Heart left ventricle (tissue), 16 donors: ENCODE measurements at places on chromosomes 5 and 9.

GRCh38 chr9:82993856-82994605 lies 68.9 kb downstream of the RASEF start:
- no peak overlapping the region for H3K4me3 ChIP-seq
- H3K27me3 ChIP-seq = no peaks in the 10 kb centered on the region
- H3K36me3 ChIP-seq = no peaks in the 10 kb centered on the region
- DNase-seq = no peak
- H3K4me1 ChIP-seq = no peaks in the 10 kb centered on the region

DNA sequence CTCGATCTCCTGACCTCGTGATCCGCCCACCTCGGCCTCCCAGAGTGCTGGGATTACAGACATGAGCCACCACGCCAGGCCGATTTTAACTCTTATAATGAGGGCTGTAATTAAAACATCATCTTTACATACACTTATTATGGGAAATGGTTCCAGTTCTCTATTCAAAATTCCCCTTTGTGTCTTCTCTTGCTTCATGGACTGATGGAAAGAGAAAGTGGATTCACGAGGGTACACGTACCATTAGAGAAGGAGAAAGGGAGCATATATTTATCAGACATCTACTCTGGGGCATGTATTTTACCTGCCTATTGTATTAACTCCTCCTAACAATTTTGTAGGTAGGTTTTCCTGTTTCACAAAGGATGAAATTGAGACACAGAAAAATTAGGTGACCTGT lies 31.1 kb downstream of the PTGS1 start:
- H3K4me3 ChIP-seq = no peak overlapping the region
- no peak for DNase-seq
- no peaks in the 10 kb centered on the region for H3K36me3 ChIP-seq
- H3K27me3 ChIP-seq = peaks cover 8% of the 10 kb centered on the region
- H3K27ac ChIP-seq = no peak overlapping the region
- no peaks in the 10 kb centered on the region for H3K4me1 ChIP-seq

GRCh38 chr5:168056499-168057182 lies 234.8 kb upstream of the WWC1 start:
- no peak overlapping the region for H3K27ac ChIP-seq
- peaks cover 10% of the 10 kb centered on the region for H3K4me1 ChIP-seq
- H3K4me3 ChIP-seq = no peak overlapping the region
- no peaks in the 10 kb centered on the region for H3K27me3 ChIP-seq
- no peak for DNase-seq

GRCh38 chr9:95433096-95433819 lies 83.5 kb downstream of the PTCH1 start:
- no peak for DNase-seq
- H3K27me3 ChIP-seq = no peaks in the 10 kb centered on the region
- no peaks in the 10 kb centered on the region for H3K36me3 ChIP-seq

- no peaks in the 10 kb centered on the region for H3K4me1 ChIP-seq
- H3K27me3 ChIP-seq = no peaks in the 10 kb centered on the region
These were observed 412.8 kb downstream of the SPOCK1 start for GRCh38 chr5:137086342-137086741.

- no peak overlapping the region for H3K27ac ChIP-seq
- no peak for DNase-seq
- H3K4me3 ChIP-seq = no peak overlapping the region
- H3K4me1 ChIP-seq = no peaks in the 10 kb centered on the region
- H3K36me3 ChIP-seq = no peaks in the 10 kb centered on the region
These were observed 266.6 kb downstream of the PRELID2 start for GRCh38 chr5:145568581-145568980.

DNA sequence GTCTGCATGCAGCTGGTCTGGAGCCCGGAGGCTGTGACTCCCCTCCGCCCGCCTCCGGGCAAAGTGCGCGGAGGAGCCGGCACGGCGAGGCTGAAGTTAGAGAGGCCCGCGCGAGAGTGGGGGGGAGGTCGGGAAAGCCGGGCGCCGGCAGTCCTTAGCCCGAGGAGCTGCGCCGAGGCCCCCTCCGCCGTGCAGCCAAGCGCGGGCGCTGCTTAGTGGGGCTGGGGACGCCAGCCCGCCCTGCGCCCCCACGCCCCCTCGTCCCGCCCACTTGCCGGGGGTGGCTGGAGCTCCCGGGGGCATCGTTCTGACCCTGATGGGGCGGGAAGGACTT lies 403 bp downstream of the NINJ1 start:
- no peaks in the 10 kb centered on the region for H3K36me3 ChIP-seq
- peak overlapping the region; percentile 92 for H3K4me3 ChIP-seq

GRCh38 chr5:129902816-129903215 lies 1.4 kb upstream of the CHSY3 start:
- H3K27me3 ChIP-seq = peaks cover 13% of the 10 kb centered on the region
- no peaks in the 10 kb centered on the region for H3K36me3 ChIP-seq
- H3K4me1 ChIP-seq = peaks cover 15% of the 10 kb centered on the region
- H3K4me3 ChIP-seq = no peak overlapping the region
- no peak for DNase-seq

DNA sequence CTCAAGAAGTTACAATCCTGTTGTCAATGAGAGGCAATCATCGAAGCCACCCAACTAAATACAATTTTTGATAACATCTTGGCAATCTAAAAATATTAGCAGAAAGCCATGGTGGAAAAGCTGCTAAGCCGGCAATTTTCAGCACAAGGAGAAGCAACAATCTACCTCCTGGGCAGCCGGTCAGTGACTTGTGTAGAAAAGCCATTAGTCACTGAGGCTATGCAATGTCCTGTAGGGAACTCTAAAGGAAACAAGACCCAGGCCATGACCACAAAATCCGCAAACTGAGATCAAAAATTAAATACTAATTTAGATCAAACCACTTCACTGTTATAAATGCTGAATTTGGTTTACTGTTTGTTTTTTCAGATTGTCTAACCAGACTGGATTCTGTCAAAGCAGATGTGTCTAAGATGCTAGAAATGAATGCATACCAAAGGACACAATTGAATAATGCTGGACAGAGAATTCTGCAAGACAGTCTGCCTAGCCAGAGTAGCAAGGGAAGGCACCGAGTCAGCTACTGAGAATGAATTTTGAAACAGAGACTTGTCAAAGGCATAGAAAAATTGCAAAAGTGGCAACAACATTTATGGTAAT lies 384.8 kb downstream of the PRELID2 start:
- no peak overlapping the region for H3K27ac ChIP-seq
- H3K4me1 ChIP-seq = no peaks in the 10 kb centered on the region
- no peak overlapping the region for H3K4me3 ChIP-seq
- no peak for DNase-seq
- H3K36me3 ChIP-seq = no peaks in the 10 kb centered on the region

GRCh38 chr9:87378676-87379075 lies 119.0 kb upstream of the DAPK1 start:
- H3K4me1 ChIP-seq = no peaks in the 10 kb centered on the region
- no peaks in the 10 kb centered on the region for H3K27me3 ChIP-seq
- H3K27ac ChIP-seq = no peak overlapping the region
- DNase-seq = no peak
- no peak overlapping the region for H3K4me3 ChIP-seq

GRCh38 chr9:82495884-82496777 lies 507.6 kb downstream of the SPATA31D1 start:
- H3K4me1 ChIP-seq = peaks cover 6% of the 10 kb centered on the region
- H3K27ac ChIP-seq = no peak overlapping the region
- H3K4me3 ChIP-seq = no peak overlapping the region
- H3K27me3 ChIP-seq = no peaks in the 10 kb centered on the region
- DNase-seq = peak; percentile 36
- H3K36me3 ChIP-seq = no peaks in the 10 kb centered on the region

- no peak overlapping the region for H3K27ac ChIP-seq
- H3K4me3 ChIP-seq = no peak overlapping the region
- no peaks in the 10 kb centered on the region for H3K36me3 ChIP-seq
- no peaks in the 10 kb centered on the region for H3K4me1 ChIP-seq
- no peaks in the 10 kb centered on the region for H3K27me3 ChIP-seq
These were observed 39.8 kb upstream of the PTCH1 start for GRCh38 chr9:95556521-95556920.

DNA sequence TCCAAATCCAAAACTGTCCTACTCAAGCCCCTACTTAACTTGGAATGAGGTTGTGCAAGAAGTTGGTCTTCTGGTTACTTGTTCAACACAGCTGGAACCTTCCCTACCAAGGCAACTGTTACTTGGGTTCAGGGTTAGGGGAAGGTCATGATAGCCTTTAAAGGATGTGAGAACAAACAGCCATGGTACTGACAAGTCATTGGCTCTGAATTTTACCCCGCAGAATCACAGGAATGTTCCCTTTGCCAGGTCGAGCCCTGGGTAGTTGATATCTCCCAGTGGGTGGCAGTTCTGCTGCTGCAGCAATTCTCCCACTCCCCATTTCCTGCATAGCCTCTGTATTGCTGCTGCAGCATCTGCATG lies 396.1 kb upstream of the MPDZ start:
- DNase-seq = no peak
- H3K36me3 ChIP-seq = no peaks in the 10 kb centered on the region
- H3K4me3 ChIP-seq = no peak overlapping the region
- H3K27me3 ChIP-seq = no peaks in the 10 kb centered on the region
- no peaks in the 10 kb centered on the region for H3K4me1 ChIP-seq
- H3K27ac ChIP-seq = peak overlapping the region; percentile 49

GRCh38 chr9:131942146-131942720 lies 137.4 kb downstream of the MED27 start:
- no peak for DNase-seq
- H3K4me3 ChIP-seq = no peak overlapping the region
- peaks cover 20% of the 10 kb centered on the region for H3K36me3 ChIP-seq
- H3K27ac ChIP-seq = no peak overlapping the region
- no peaks in the 10 kb centered on the region for H3K4me1 ChIP-seq

DNA sequence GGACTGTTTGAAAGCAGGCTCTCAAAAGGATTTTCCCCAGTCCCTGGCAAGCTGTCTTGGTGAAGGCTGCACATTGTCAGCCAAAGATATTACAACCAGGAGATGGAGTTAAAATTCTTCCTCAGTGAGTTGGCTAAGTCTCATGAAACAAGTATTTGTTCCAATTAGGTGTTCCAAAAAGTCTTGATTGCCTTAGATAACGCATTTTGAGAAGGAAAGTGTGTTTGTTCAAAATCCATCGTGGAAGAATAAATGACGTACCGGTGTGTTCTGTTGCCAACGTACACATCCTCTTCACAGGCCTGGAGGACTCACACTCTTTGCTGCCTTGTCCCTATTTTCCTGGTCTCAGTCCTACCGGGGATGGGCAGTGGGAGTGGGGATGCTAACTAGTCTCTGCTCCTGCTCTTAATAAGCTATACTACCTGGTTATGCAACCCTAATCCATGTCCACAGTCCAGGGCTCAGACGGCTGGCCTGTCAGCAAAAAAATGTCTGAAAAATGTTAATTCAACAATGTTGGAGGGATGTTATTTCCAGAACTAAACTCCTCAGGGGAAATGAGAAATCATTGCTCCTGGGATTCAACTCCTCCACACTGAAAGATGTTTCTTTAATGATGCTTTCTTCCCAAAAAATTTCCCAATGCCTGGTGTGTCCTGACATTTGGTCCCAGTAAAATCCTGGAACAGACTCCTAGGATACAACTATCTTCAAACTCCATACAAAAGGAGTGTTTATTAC lies 175.3 kb upstream of the KLF9 start:
- H3K27ac ChIP-seq = peak overlapping the region; percentile 86
- no peaks in the 10 kb centered on the region for H3K36me3 ChIP-seq
- DNase-seq = peak; percentile 49
- no peaks in the 10 kb centered on the region for H3K27me3 ChIP-seq
- no peak overlapping the region for H3K4me3 ChIP-seq

GRCh38 chr5:17817990-17818389 lies 183.7 kb downstream of the TAF11L14 start:
- no peaks in the 10 kb centered on the region for H3K27me3 ChIP-seq
- H3K4me3 ChIP-seq = no peak overlapping the region
- DNase-seq = no peak
- H3K27ac ChIP-seq = no peak overlapping the region
- no peaks in the 10 kb centered on the region for H3K36me3 ChIP-seq

DNA sequence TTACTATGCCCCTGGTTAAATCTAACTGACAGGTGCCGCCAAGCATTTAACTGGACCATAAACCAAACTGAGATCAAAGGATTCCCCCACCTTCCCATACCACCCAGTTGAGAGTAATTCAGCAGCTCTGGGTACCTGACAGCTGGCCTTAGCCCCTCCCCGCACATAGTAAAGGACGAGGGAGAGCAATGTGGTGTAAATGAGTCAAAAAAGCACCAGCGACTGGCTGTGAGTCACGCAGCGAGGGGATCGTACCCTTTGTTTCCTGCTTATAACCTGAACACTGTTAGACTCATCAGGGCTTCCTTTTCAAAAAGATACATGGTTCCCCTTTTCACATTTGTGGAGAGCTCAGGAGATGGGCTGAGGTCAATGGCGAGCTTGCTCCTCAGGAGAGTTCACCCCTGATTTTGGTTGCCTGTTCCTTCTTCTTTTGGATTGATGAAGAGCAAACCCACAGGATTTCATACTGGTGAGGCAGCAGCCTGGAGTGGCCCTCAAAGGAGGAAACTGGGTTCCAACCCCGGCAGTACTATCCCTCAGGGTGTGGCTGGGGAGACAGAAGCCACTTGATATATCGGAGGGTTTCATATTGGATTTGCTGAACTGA lies 71.5 kb downstream of the ANKRD33B start:
- no peaks in the 10 kb centered on the region for H3K27me3 ChIP-seq
- no peak overlapping the region for H3K27ac ChIP-seq
- no peaks in the 10 kb centered on the region for H3K36me3 ChIP-seq
- DNase-seq = no peak
- H3K4me3 ChIP-seq = no peak overlapping the region

- H3K4me1 ChIP-seq = no peaks in the 10 kb centered on the region
- no peak overlapping the region for H3K27ac ChIP-seq
- no peak for DNase-seq
- no peak overlapping the region for H3K4me3 ChIP-seq
These were observed 22.0 kb downstream of the SREK1IP1 start for GRCh38 chr5:64746446-64746845.

DNA sequence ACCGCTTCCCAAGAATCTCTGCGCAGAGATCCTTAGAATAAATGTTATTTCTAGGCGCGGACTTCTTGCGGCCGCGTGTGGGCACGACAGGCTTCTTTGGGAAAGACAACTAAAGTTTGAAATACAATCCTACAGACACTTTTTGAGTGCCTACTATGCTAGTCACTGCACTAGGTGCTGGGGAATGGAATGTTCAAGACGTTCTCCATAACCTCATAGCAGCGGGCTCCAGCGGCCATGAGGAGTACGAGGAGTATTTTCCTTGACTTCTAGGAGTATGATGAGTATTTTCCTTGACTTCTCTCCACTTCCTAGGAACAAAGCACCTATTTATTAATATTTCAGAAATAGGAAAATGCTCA lies 636 bp upstream of the PWWP2A start:
- no peaks in the 10 kb centered on the region for H3K27me3 ChIP-seq
- no peak overlapping the region for H3K27ac ChIP-seq
- peak overlapping the region; percentile 33 for H3K4me3 ChIP-seq
- H3K36me3 ChIP-seq = peaks cover 25% of the 10 kb centered on the region
- DNase-seq = no peak

DNA sequence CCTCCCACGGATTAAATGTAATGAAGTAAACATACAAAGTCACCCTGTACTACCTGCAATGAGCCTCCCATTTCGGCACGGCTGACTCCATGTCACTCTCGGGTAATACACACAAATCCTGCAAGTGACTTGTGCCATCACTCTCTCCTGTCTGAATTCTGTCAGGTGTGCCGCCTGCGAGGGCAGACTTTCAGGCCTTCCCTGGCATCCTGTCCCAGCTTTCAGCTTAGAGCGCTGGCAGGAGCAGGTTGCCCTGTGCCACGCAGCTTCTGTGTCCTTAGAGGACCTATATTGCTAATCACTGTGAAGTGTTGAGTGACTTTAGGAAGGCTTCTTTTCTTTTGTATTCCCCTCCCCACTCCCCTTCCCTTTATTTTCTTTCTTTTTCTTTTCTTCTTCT lies 25.8 kb upstream of the S1PR3 start:
- DNase-seq = no peak
- H3K4me1 ChIP-seq = no peaks in the 10 kb centered on the region
- peaks cover 6% of the 10 kb centered on the region for H3K27me3 ChIP-seq
- no peak overlapping the region for H3K4me3 ChIP-seq
- no peak overlapping the region for H3K27ac ChIP-seq
